ENCODE measurements at places on chromosomes 13 and 19. TPM values are rescaled to one million over a fixed set of nuclear protein-coding genes. Genes with fewer than 3 reads are reported as not detected.

GPC6 gene
- total RNA-seq: 76.8 TPM

GADD45GIP1 gene
- total RNA-seq: 24.0 TPM

URAD gene
- not detected for total RNA-seq

KASH5 gene
- total RNA-seq: not detected

AMH gene
- total RNA-seq: 1.5 TPM

C2CD4C gene
- total RNA-seq: 0.29 TPM

FUT2 gene
- total RNA-seq: not detected

EBI3 gene
- 0.83 TPM for total RNA-seq

FUZ gene
- total RNA-seq: 46.0 TPM

CD33 gene
- total RNA-seq: not detected

ENOX1 gene
- total RNA-seq: 1.6 TPM

TMEM272 gene
- not detected for total RNA-seq
